NCI-H1694 (cell line): ENCODE measurements at places on chromosomes 5 and 9.

GRCh38 chr5:75340714-75341478 is 3.9 kb downstream of the HMGCR start:
- DNase-seq: no peak

DNA sequence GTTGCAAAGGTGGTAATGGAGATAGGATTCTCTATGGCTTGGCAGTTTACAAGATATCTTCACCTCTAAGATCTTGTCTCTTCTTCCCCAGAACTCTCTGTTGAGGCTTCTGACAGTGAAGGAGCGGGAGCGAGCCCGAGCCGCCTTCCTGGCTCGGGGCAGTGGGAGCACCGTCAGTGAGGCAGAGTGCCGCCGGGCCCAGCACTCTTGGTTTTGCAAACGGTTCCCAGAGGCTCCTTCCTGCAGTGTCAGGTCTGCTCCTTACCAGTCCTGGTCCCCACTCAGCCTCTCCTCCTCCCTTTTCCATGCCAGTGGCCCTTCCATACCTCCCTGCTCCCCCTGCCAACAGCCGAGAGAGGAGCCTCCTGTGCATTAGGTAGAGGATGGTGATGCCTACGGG is 12.6 kb upstream of the DNAJB5 start:
- no peak for DNase-seq

GRCh38 chr9:29209748-29210291 is 1636.5 kb upstream of the C9orf72 start:
- DNase-seq: no peak

GRCh38 chr5:31346896-31347551 is 153.5 kb downstream of the CDH6 start:
- no peak for DNase-seq

GRCh38 chr9:82934949-82935348 is 128.0 kb downstream of the RASEF start:
- DNase-seq: no peak

DNA sequence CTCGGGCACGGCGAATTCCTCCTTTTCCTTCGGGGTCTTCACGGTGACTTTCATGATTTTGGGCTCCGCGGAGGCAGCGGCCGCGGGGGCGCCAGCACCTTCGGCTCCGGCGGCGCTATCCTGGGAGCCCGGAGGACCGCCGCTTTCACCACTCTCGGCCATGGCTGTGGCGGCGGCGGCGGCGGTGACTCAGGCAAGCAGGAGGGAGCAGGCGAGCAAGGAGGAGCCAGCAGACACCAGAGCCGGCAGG is 315 bp downstream of the UBQLN1 start:
- peak; percentile 20 for DNase-seq
